ENCODE measurements at places on chromosomes 7 and 10. TPM values are rescaled to one million over a fixed set of nuclear protein-coding genes. Genes with fewer than 3 reads are reported as not detected.

- DNase-seq, result no peak
Observed at GRCh38 chr7:45651540-45651939, 77.4 kb downstream of the ADCY1 start.

The ASAH2 gene
- 1.8 TPM for polyA plus RNA-seq

DNA sequence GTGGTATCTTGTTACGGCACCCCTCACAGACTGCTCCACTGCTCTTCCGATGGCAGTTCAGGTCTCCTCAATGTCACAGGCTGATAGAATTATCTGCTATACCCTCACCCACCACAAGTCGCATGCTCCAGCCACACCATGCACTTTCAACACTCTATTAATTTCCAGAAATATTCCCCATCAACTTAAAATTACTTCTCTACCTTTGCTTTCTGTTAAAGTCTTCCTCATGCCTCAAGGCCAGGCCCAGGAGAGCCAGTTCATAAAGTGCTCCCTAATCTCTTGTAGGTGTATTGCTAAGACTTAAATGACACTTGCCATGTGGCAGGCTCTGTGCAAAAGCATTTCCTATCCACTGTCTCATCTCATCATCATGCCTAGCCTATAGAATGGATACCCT, 105.9 kb upstream of the ARID5B start:
- DNase-seq, result no peak

DNA sequence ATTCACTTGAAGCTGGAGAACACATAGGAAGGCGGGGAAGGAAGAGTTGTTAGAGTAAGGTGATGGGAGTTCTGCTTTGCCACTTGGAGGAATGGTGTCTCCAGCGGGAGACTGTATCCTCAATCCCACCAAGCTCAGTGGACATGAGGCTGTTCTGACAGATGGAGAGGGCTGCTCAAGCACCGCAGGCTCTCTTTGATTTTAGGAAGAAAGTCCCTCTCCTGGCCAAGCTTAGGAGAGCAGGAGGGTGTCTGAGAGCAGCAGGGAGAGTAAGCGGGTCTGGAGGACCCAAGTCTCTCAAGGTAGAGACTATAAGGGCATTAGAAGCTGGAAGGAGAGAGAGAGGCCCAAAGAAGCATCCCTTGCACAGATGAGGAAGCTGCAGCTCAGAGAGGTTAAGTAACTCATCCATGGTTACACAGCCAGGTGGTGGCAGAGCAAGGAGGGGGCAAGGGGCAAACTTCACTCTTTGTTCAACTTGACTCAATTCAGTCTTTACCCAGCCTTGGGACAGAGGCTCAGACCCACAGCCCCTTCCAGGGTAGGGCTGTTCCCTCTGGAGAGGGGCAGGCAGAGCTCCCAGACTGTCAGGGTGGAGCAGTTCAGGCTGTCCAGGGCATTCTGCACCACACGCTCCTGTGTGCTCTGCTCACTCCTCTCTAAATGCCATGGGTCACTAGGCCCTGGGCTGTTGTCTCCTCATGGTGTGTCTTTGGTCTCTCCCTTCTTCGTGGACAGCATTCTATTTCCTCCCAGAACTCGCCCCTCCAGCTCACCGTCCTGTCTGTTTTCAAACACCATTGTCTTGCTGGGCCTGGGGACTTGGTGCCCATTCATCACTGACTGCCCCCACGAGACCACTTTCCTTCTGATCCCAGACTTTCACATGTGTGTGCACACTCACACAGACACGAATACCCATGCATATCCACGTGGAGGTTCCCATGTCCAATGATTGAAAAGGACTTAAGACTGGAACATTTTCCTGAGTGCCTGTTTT, 8.9 kb downstream of the CHAT start:
- DNase-seq, result no peak

DNA sequence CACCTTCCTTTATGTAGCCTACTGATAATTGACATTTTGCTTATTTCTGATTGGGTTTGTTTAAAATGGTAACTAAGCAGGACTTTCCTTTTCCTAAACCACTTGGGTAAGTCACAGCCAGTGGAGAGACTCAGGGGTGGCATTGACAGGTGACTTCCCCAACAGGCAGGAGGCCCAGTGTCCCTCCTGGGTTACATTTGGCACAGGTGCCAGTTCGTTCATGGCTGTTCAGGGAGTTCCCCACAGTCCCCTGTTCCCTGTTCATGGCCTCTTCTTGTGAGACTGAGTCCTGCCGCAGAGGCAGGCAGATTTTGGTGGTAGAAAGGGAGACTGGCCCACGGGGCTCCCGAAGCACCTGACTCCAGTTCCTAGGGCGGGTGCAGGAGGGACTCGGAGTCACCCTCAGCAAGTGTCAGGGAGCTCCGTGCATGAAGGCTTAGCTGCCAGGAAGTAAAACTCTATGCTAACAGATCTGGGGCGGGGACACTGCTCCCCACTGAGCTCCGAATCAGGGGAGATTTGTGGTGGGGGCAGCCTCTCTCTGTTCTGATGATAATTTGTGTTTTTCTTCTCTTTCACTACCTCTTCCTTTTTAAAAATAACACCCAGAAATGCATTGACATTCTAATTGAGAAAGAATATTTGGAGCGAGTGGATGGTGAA, 84.1 kb downstream of the EZH2 start:
- DNase-seq, result no peak

GRCh38 chr7:107686816-107687387, 26.3 kb downstream of the SLC26A4 start:
- DNase-seq, result no peak

The SUN3 gene
- not detected for polyA plus RNA-seq

The UTF1 gene
- not detected for polyA plus RNA-seq

The OR2A42 gene
- 0.34 TPM for polyA plus RNA-seq

The ADAM22 gene
- polyA plus RNA-seq, result 9.1 TPM

GRCh38 chr7:112449902-112450806, at the start of gene IFRD1:
IFRD1 (plus strand) TSS chr7:112450460; CDS start chr7:112450689, 229 bp downstream.
- DNase-seq, result peak; percentile 81

DNA sequence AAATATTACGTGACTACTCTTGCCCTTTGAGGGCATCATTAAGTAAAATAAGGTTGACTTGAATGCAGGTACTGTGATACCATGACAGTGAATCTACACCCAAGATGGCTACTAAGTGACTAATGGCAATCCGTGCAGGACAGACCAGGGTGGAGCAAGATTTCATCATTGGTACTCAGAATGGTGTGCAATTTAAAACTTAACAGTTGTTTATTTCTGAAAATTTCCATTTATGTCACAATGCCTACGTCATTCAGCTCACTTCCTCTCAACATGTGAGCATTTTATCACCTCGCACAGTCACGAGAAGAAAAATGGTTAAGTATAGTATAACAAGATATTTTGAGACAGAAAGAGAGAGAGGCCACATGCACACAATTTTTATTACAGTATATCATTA, 50.3 kb upstream of the MET start:
- DNase-seq, result no peak

- DNase-seq, result no peak
Observed at GRCh38 chr7:80937336-80937735, 18.5 kb upstream of the SEMA3C start.

- DNase-seq, result no peak
Observed at GRCh38 chr7:159039716-159040115, 105.0 kb downstream of the VIPR2 start.

DNA sequence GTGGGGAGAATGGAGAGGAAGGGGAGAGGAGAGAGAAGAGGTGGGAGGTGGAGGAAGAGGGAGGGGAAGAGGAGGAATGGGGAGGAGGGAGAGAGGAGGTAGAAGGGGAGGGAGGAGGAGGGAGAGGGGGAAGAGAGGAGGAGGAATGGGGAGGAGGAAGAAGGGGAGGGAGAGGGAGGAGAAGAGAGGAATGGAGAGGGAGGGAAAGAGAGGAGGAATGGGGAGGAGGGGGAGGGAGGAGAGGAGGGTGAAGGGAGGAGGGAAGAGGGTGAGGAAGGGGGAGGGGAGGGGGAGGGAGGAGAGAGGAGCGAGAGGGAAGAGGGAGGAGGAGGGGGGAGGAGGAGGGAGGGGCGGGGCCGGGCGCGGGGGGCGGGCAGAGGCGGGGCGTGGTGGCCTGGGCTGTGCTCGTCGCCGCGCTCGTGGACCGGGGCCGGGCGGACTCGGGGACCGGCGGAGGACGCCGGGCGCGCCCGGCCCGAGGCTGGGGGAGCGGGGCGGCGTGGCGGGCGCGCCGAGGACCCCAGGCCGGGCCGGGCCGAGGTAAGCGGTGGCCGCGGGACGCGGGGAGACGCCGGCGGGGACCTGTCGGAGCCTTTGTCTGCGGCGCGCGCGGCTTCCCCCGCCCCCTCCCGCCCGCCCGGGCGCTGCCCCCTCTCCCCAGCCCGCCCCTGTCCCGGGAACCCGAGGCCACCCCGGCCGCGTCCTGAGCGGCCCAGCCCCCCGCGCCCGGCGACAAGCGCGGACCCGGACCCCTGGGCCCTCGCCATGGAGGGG, at the start of gene SLC29A4:
Gene SLC29A4, plus strand, starts transcription at position 401 of the 774 bp plus-strand sequence. CDS start 4,874 bp downstream, outside the sequence.
- DNase-seq, result no peak

The MMP21 gene
- polyA plus RNA-seq, result 0.40 TPM

The SPDYE1 gene
- polyA plus RNA-seq, result 1.6 TPM

DNA sequence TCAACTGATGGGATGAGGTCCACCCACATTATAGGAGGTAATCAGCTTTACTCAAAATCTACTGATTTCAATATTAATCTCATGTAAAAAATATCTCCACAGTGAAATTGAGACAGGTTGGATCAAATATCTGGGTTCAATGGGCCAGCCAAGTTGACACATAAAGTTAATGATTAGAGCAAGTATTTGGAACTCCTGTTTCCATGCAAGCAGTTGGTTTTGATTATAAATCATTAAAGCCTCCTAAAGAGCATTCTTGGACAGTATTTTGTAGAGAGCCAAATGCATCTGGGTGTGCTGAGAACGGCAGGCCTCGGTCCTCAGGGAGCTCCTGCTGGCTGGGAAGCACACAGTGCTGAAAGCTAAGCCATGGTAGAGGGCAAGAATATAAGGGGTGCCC, 126.9 kb upstream of the BTBD16 start:
- no peak for DNase-seq

- no peak for DNase-seq
Observed at GRCh38 chr7:151114151-151115090, 28.1 kb downstream of the AGAP3 start.

The SEMA3A gene
- 20.3 TPM for polyA plus RNA-seq

The ZNF746 gene
- 9.7 TPM for polyA plus RNA-seq

The GPR85 gene
- polyA plus RNA-seq, result 1.8 TPM

- no peak for DNase-seq
Observed at GRCh38 chr7:72406820-72407403, 5.2 kb downstream of the CALN1 start.

DNA sequence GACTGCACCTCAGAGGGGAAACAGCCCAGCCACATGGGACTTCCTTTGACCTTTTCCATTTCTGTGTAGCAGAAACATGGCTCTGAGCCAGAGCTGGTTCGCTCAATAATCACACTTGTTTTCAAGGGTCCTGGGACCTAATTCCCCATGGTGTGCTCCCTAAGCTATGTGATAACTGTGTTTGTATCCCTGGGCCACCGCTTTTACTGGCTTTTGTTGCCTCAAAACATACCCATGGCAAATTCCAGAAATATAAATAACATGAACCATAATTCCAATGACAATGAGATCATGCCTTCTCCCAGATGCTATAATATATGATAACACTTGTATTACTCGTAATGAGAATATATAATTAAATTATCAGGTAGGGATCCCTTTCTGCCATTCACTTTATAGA, 196.4 kb downstream of the GFRA1 start:
- no peak for DNase-seq

The FIS1 gene
- 125 TPM for polyA plus RNA-seq

DNA sequence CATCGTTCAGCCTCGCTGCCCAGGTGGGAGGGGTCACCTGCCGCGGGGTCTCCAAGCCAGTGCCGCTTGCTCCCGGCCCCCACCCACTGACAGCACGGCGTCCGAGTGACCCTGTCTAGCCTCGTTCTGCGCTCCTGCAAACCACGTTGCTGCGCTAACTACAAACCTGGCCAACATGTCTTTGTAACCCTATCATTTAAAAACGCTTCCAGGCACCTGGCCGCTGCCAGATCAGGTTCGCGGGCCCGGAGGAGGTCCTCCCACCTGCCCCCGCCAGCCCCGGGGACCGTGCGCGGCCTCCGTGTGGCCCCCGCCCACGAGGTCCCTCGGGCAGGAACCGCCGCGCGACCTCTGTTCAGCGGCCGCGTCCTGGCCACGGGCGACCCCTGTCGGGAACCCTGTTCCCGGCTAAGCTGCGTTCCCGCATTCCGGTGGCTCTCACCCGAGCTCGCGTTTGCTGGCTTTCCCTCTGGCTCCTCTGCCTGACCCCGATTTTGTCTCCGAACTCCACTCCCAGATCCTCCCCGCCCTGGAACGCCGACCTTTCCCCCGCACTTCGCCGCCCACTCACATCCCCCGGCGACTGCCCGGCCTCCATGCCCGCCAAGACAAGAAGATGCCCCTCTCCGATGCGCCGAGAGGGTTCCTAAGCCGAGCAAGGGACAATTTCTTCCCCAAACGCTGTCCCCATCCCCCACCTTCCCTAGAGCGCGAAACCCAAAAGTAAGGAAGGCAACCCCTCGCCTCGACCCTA, 2.4 kb downstream of the SFMBT2 start:
- DNase-seq, result no peak

GRCh38 chr10:78312197-78313047, 278.8 kb downstream of the RPS24 start:
- no peak for DNase-seq

The SAP25 gene
- polyA plus RNA-seq, result 3.5 TPM

DNA sequence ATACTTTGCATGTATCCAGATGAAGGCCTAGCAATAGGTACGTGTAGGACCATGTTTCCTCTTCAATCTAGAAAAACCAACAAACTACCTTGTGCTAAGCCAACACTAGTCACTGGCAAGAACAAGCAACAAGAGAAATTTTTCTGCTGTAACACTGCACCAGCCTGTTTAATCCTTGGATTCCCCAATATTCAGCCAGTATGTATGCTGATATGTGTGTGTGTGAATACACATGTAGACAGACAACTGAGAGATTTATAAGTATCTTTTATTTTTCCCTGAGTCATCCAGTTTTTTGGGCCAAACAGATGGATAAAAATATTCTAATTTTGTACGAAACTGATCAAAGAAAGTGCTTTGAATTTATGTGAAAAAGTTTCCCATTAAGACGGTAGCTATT, 26.2 kb downstream of the GLI3 start:
- DNase-seq, result no peak

The TCAF2 gene
- 11.7 TPM for polyA plus RNA-seq

DNA sequence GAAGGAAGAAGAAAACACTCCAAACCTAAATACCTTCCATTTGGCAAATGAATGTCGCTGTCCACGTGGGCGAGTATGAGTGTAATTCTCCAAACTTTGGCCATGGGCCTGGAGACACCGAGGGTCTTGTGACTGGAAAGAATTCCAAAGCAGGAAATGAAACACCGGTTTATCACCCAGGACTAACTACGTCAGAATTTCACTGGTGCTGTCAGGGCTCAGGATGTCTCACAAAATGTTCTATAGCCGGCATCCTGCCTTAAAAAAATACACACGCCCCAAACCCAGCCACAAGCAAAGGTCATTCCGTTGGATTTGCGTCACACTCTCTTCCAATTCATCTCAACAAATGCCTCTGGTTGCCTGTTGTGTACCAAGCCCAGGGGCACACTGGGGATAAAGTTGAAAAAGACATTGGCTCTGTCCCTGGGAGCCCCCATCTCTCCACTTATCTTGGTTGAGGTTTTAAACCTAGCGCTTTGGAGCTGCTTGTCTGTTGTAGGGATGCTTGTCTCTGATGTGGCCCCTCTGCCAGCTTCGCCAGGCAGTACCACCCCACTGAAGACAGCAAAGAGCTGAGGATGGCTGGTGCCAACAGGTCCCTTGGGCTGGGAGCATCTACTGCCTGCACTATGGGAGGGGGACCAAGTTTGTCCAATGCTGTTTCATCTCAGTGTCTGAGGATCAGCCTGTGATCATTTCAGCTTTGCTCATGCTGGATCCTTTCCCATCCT, 31.2 kb downstream of the GSTO2 start:
- no peak for DNase-seq
